ENCODE measurements at places on chromosomes 6 and 20.

DNA sequence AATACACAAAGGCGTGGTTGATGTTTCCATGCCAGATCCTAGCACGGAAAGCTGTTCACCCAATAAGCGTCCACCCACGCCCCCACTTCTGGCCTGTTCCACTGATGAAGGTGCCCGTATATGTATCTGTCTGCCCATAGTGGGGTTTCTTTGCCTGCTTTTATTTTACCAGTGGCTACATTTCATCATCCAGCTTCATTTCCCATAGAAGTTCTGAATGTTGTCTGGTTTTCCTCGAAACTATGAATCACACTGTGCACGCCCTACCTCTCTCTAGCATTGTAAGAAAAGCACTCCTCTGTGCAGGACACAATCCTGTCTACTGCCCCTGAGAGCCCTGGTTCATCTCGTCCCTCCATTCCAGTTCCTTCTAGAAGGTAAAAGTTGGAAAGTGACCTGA, 8.8 kb upstream of the CD93 start:
- no peak for DNase-seq

GRCh38 chr6:81748994-81749393, 3.5 kb downstream of the TENT5A start:
- no peak for DNase-seq

GRCh38 chr6:57127763-57128162, 37.8 kb downstream of the ZNF451 start:
- no peak for DNase-seq

GRCh38 chr6:64428186-64428585, 792.6 kb downstream of the PHF3 start:
- no peak for DNase-seq

DNA sequence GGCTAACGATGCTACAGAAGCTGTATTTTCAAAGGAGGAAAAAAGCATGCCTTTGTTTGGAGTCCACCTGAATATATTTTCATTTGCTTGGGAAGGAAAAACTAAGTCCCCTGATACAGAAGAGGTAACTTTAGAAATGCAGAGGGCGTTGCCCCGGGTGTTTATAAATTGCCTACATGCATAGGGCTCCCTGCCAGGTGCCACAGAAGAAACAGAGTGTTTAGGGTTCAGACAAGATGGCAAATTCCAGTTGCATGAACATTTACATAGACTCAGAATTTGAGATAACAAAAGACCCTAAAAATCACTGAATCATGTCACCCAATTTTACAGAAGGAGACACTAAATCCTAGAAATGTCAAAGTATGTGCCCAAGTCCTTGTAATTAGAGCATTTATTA, 19.9 kb downstream of the RIN2 start:
- DNase-seq, result no peak
